Activated CD4-positive, alpha-beta memory T cell treated with anti-CD3 and anti-CD28 coated beads for 36 hours (primary cell): ENCODE measurements at places on chromosomes 6 and 20. TPM values are rescaled to one million over a fixed set of nuclear protein-coding genes. Genes with fewer than 3 reads are reported as not detected.

- no peaks in the 10 kb centered on the region for H3K27me3 ChIP-seq
- H3K36me3 ChIP-seq, result peaks cover 2% of the 10 kb centered on the region
- H3K4me1 ChIP-seq, result peaks cover 38% of the 10 kb centered on the region
- no peak overlapping the region for H3K27ac ChIP-seq
- H3K4me3 ChIP-seq, result no peak overlapping the region
- DNase-seq, result no peak
These were observed 64.9 kb downstream of the TNFAIP3 start for GRCh38 chr6:137931849-137932465.

GRCh38 chr6:113691260-113691656 lies 165.9 kb upstream of the MARCKS start:
- H3K27me3 ChIP-seq, result no peaks in the 10 kb centered on the region
- no peak for DNase-seq
- H3K27ac ChIP-seq, result no peak overlapping the region
- H3K4me1 ChIP-seq, result no peaks in the 10 kb centered on the region
- no peaks in the 10 kb centered on the region for H3K36me3 ChIP-seq
- H3K4me3 ChIP-seq, result no peak overlapping the region

- H3K27ac ChIP-seq, result no peak overlapping the region
- H3K4me3 ChIP-seq, result no peak overlapping the region
- H3K4me1 ChIP-seq, result peaks cover 3% of the 10 kb centered on the region
- no peaks in the 10 kb centered on the region for H3K27me3 ChIP-seq
- no peak for DNase-seq
- no peaks in the 10 kb centered on the region for H3K36me3 ChIP-seq
These were observed 44.2 kb upstream of the ZMYND8 start for GRCh38 chr20:47400685-47401084.

GRCh38 chr6:149289192-149289781 lies 28.2 kb upstream of the TAB2 start:
- no peak overlapping the region for H3K4me3 ChIP-seq
- H3K36me3 ChIP-seq, result no peaks in the 10 kb centered on the region
- DNase-seq, result no peak
- peaks cover 10% of the 10 kb centered on the region for H3K4me1 ChIP-seq
- no peak overlapping the region for H3K27ac ChIP-seq

DNA sequence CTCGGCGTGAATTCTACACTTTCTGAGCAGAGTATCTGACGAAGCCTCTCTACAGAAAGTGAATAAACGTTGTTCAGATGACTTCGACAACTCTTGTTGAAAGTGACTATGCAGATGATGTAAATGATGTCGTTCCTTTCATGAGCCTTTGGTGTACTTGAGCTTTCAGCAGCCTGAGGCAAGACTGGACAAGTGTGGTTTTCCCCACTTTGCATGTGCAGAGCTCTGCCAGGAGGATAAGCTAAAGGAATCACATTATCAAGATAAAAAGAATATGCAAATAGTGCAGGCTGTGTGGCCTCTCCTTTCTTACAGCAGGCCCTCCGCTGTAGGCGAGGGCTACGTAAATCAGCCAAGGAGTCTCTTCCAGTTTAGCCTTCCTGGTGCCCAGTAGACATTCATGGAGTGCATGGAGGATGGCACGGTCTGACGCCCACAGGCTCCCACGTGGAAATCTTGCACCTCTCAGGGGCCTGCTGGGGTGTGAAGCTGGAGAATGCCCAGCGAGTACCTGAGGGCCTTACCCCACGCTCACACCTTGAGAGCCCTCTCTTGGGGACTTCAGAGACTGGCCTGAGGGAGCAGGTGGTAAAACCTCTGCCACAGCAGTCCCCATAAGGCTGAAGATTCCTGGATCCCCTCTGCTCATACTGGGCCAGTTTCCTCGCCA lies 54.9 kb downstream of the RPP40 start:
- DNase-seq, result no peak
- peaks cover 2% of the 10 kb centered on the region for H3K4me1 ChIP-seq
- peaks cover 51% of the 10 kb centered on the region for H3K36me3 ChIP-seq
- H3K4me3 ChIP-seq, result no peak overlapping the region
- no peak overlapping the region for H3K27ac ChIP-seq
- no peaks in the 10 kb centered on the region for H3K27me3 ChIP-seq

DNA sequence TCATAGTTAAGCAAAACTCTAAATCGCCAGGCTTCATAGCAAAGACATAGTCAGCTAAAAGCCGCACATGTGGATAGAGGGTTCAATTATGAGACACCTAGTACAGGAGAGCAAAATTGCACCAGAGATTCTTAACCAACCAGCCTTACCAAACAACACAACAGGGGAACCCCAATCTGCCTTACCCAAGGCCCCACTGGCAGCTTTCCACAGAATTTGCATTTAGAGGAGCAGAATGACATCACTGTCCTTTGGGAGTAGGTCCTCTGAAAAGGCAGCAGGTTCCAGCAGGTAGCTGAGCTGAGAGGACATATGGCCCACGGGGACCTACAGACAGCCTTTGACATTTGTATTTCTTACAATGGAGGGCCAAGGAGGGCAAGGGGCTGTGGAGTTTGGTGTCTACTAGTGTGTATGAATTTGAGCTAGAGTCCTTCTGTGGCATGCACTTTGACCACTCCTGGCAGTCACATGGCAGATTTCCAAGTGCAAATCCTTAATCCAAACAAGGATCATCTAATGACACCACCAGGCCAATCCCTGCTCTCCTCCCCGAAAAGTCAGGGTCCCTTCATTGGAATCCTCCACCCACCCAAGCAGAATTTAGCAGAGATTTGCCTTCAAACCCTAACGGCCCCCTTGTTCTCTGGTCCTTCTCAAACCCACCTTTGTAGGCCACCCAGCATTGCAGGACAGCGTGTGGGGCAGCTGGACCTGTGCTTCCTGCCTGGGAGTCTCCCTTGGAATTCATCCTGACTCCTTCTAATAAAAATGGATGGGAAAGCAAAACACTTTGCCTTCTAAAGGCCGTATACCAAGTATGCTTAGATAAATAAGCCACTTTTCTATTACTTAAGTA lies 171.2 kb upstream of the SUPT3H start:
- H3K4me3 ChIP-seq, result no peak overlapping the region
- peaks cover 21% of the 10 kb centered on the region for H3K4me1 ChIP-seq
- no peaks in the 10 kb centered on the region for H3K27me3 ChIP-seq
- peaks cover 40% of the 10 kb centered on the region for H3K36me3 ChIP-seq
- DNase-seq, result peak; percentile 44

DNA sequence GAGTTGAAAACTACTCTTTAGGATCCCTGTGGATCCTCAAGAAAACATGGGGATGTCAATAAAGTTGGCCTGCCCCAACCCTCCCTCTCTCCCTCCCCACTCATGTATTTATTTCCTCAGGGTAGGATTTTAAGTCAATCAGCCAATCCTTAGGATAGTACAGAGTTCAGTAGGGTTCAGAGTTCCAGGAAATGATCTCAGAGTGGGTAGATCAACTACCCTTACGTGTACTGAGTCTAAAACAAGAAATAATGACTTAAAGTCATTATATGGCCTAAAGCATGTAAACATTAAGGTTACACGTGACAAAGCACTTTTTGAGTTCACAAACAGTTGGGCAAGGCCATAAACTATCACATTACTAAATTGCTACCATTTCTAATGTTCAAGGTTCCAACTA lies 47.2 kb upstream of the REV3L start:
- no peak for DNase-seq
- H3K4me3 ChIP-seq, result no peak overlapping the region
- H3K4me1 ChIP-seq, result peaks cover 17% of the 10 kb centered on the region
- no peak overlapping the region for H3K27ac ChIP-seq

DNA sequence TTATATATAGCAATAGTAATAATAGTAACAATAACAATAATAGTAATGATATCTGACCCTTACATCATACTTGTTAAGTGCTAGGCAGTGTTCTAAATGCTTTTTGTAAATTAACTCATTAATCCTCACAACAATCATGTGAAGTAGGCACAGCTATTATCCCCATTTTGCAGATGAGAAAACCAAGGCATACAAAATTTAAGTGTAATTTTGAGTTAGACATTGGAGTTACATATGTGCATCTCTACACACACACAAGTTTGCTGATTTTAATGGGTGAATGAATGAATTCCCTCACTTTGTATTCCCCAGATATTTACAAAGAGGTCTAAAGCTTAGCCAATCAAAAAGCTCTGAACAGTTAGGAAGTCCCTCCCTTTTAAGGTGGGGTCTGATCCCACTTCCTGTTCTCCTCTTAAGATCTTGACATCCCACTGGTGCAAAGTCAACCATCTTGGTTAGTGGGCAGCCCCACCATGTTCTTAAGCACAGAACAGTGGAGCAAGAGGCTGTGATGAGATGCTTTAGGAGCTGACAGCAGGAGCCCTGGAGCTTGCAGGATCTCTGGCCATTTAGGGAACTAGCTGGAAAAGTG lies 85.3 kb upstream of the FOXP4 start:
- H3K27me3 ChIP-seq, result peaks cover 22% of the 10 kb centered on the region
- no peak overlapping the region for H3K4me3 ChIP-seq
- no peak overlapping the region for H3K27ac ChIP-seq
- no peak for DNase-seq

- no peak overlapping the region for H3K4me3 ChIP-seq
- no peaks in the 10 kb centered on the region for H3K36me3 ChIP-seq
- H3K4me1 ChIP-seq, result no peaks in the 10 kb centered on the region
- no peak overlapping the region for H3K27ac ChIP-seq
- DNase-seq, result no peak
- H3K27me3 ChIP-seq, result no peaks in the 10 kb centered on the region
These were observed 557.6 kb downstream of the QKI start for GRCh38 chr6:163971841-163972838.

- H3K4me1 ChIP-seq, result no peaks in the 10 kb centered on the region
- no peaks in the 10 kb centered on the region for H3K36me3 ChIP-seq
- H3K4me3 ChIP-seq, result no peak overlapping the region
- peaks cover 4% of the 10 kb centered on the region for H3K27me3 ChIP-seq
- H3K27ac ChIP-seq, result no peak overlapping the region
These were observed 2.8 kb upstream of the CST4 start for GRCh38 chr20:23691675-23692074.

- no peak overlapping the region for H3K27ac ChIP-seq
- H3K4me1 ChIP-seq, result peaks cover 7% of the 10 kb centered on the region
- H3K36me3 ChIP-seq, result no peaks in the 10 kb centered on the region
- H3K4me3 ChIP-seq, result no peak overlapping the region
- H3K27me3 ChIP-seq, result peaks cover 3% of the 10 kb centered on the region
- no peak for DNase-seq
These were observed 1.7 kb downstream of the SLC17A2 start for GRCh38 chr6:25928562-25929324.

DNA sequence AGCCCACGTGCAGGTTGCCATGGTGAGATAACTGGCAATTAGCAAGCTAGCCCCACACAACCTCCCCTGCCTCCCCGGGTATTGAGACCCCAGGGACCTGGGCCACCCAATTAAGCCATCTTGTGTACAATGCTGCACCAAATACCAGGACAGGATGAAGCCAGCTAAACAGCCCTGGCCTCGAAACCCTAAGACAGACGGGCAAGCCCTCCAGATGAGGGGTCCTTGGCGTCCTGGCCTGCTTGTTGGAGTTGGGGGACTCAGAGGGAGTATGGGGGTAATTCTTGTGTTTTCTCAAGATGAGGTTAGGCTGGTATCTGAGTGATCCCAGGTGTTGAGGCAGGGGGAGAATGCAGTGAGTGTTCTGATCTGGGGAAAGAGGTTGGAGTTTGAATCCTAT lies 8.8 kb upstream of the MAPRE1 start:
- H3K27ac ChIP-seq, result no peak overlapping the region
- DNase-seq, result no peak
- no peaks in the 10 kb centered on the region for H3K36me3 ChIP-seq
- no peak overlapping the region for H3K4me3 ChIP-seq

- no peak overlapping the region for H3K4me3 ChIP-seq
- no peaks in the 10 kb centered on the region for H3K36me3 ChIP-seq
- H3K27me3 ChIP-seq, result no peaks in the 10 kb centered on the region
- no peak overlapping the region for H3K27ac ChIP-seq
These were observed 85.5 kb upstream of the TENT5A start for GRCh38 chr6:81838031-81838430.

NKAPL gene
- not detected for total RNA-seq

MYCT1 gene
- total RNA-seq, result not detected

WFDC10B gene
- not detected for total RNA-seq

HCRTR2 gene
- total RNA-seq, result not detected

CLVS2 gene
- not detected for total RNA-seq

PCSK2 gene
- total RNA-seq, result not detected

C6orf141 gene
- total RNA-seq, result 1.0 TPM

SOX18 gene
- not detected for total RNA-seq
